ENCODE measurements at places on chromosomes 5 and 9. TPM values are rescaled to one million over a fixed set of nuclear protein-coding genes. Genes with fewer than 3 reads are reported as not detected.

GRCh38 chr9:111630964-111631213 lies 245 bp upstream of the DNAJC25 start:
- DNase-seq = no peak

The GARNL3 gene
- total RNA-seq = 2.8 TPM

The PKD2L2 gene
- not detected for total RNA-seq

DNA sequence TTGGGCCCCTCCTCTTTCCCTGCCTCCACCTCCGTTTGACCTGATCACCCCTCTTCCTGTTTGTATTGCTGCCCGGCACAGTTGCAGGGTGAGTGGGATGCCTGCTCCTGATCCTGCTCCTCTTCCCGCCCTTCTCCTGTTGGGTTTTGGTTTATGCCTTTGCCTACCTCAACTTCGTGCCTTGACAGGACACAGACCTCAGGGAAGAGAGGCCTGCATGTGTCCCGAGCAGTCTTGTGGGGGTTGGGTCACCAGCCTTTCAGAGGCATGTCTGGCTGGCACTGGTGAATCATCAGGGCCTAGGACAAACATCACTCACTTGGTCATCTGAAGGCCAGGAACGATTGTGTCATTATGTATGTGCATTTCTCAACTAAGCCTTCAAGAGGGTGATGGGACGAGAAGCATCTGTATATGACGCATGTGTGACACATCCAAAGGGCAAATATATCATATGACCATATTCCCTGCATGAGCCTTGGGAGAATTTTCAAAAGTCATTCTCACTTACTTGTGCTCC lies 56.9 kb downstream of the NPR3 start:
- peak; percentile 64 for DNase-seq

GRCh38 chr5:139684350-139684880 lies 36.3 kb downstream of the CXXC5 start:
- DNase-seq = no peak

The ANKRD31 gene
- 1.5 TPM for total RNA-seq

- no peak for DNase-seq
Measured at GRCh38 chr9:126391713-126392661, 65.4 kb downstream of the MVB12B start.

The THBS4 gene
- total RNA-seq = 1.3 TPM

GRCh38 chr9:136527721-136528710 lies 17.8 kb downstream of the NOTCH1 start:
- DNase-seq = no peak

DNA sequence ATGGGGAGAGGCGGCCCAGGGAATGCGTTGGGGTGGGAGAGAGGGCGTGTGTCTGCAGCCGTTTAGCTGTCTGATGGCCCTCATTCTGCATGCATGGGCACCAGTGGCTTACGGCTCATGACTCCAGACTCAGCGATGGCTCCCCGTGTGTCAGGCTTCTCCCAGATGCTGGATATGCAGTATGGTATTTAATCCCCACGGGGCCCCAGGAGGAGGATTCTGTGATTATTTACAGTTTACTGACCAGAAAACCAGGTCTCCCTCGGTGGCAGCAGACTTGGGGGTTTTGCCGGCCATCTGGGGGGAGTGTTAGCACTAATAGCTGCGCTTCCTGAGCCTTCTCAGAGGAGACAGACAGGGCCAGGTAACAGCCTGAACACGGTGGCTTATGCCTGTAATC lies 4.3 kb downstream of the PRDM12 start:
- no peak for DNase-seq

The CARTPT gene
- not detected for total RNA-seq

The NANS gene
- 47.5 TPM for total RNA-seq

DNA sequence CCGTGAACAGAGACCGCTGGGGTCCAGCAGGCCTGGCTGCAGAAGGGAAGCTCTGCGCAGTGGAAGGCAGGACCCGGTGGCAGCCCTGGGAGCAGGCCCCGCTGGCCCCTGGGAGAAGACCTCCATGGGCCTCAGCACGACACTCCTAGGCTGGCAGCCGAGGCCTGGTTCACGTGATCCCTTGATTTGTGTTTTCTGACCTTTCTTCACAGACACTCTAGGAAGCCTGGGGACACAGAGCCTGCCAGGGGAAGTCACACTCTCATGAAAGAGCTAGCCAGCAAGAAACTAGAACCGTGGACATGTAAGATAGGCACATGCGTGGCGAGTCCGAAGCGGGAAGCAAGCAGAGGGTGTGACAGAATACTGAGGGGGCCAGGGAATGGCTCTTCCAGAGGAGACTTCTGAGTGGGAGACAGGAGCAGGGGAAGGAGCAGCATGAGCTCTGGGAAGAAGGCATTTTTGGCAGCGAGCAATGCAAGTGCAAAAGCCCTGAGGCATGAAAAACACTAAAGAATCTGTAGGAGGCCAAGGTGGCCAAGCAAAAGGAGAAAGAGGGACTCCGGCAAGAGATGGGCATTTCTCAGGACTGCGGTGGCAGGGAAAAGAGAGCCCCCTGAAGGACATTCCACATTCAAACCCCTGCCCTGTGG lies 26.6 kb upstream of the IL17B start:
- no peak for DNase-seq

The CCNI2 gene
- total RNA-seq = 3.4 TPM

Measured in Calu3 (cell line).